ENCODE measurements at places on chromosomes 3 and 15.

- no peak for ATAC-seq
These were observed 22.5 kb upstream of the TSC22D2 start for GRCh38 chr3:150385296-150386242.

DNA sequence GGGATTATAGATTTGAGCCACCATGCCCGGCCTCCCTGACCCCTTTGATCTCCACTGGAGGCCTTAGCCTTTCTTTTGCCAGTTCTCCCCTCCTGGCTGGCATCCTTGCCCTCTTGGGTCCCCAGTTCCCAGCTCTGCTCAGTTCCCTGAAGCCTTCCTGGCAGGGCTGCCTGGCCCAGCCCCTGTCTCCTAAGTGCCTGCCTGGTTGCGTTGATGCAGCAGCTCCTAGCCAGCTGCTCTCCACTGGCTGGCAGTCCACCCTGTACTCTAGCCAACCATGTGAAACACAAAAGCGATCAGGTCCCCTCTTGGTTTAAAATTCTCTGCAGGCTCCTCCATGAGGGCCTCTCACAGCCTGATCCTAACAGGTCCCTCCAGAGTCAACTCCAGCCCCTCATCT lies 184.7 kb downstream of the RAB11A start:
- ATAC-seq, result no peak

- ATAC-seq, result no peak
These were observed 201.9 kb upstream of the MCTP2 start for GRCh38 chr15:94029495-94029894.

DNA sequence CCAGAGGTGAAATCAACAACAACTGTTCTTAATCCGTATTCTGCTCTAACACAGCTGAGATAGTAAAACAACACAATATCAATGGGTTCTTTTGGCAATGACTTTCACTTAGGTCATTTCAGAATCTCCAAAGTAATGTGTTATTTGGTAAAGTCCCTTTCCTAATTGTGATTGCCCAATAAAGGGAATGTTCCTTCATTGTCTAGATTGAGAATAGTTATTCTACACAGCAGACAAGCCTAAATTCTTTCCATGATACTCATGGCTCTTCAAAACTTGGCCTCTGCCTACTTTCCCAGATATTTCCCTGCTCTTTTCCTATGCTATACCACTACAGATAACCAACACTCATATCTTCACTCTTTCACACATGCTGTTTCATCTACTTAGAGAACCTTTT lies 219.8 kb downstream of the FMN1 start:
- ATAC-seq, result peak; percentile 40

DNA sequence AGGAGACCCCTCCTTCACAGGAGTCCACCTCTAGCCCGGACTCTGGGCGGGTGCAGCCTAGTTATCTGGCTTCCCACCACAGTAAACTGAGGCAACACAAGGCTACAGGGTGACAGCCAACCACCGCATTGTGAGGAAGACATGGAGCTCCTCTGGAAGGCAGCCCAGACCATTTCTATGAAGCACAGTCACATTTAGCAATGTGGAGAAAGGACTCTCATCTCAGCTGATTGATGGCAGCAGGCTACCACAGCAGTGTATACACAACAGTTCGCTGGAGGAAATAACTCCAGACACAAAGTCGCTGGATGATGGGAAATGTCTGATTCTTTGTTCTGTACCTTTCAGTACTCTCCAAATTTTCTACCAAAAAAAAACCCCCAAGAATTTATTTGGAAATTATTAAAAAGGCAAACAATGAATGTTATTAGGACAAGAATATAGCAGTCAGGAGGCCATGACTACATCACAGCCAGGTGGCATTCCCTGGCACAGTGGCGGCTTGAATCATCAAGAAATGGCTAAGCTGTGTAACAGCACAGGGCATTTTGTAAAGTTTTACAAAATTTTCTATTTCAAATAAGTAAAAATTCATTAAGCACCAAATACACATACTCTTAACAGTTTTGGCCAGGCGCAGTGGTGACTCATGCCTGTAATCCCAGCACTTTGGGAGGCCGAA lies 40.1 kb downstream of the FAN1 start:
- ATAC-seq, result no peak

DNA sequence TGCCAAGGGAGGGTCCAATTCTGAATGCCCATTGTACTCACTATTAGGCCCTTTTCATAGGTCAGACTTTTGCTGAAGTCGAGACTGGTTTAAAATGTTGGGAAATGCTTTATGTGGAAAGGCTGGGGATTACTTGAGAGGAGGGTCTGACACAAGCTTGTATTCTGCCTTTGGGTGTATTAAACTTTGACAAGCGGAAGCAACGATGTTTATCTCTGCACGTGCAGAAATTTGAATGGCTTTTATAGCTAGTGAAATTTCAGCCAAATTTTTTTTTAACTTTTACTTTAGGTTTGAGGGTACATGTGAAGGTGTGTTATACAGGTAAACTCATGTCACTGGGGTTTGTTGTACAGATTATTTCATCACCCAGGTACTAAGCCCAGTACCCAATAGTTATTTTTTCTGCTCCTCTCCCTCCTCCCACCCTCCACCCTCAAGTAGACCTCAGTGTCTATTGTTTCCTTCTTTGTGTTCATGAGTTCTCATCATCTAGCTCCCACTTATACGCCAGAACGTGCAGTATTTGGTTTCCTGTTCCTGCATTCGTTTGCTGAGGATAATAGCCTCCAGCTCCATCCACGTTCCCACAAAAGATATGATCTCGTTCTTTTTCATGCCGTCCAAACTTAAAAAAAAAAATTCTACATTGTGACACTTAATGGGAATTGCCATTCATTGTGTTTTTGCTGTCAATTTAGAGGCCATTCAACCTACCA lies 223.0 kb upstream of the BHLHE40 start:
- ATAC-seq, result no peak

GRCh38 chr15:41417418-41418195 lies 712 bp downstream of the RTF1 start:
- no peak for ATAC-seq

DNA sequence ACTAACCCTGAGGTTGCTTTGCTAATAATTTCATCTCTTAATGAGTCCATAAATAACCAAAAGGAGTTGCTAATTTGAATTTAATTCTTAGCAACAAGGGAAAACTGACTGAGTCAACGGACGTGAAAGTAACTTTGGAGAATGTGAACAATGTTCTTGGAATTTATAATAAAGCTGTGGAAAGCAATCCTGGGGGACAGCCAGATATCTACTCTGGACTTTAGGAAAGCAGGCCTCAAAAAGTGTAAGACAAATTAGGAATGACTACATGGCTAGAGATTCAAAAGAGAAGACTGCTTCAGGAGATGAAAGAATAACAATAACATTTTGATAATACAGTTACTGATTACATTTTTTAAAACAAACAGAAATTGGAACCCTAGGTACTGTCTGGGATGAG lies 318.4 kb upstream of the COL8A1 start:
- ATAC-seq, result peak; percentile 28

GRCh38 chr3:148938306-148938705 lies 53.0 kb upstream of the GYG1 start:
- no peak for ATAC-seq
